Calu3 (cell line): ENCODE measurements at places on chromosomes 4 and X.

DNA sequence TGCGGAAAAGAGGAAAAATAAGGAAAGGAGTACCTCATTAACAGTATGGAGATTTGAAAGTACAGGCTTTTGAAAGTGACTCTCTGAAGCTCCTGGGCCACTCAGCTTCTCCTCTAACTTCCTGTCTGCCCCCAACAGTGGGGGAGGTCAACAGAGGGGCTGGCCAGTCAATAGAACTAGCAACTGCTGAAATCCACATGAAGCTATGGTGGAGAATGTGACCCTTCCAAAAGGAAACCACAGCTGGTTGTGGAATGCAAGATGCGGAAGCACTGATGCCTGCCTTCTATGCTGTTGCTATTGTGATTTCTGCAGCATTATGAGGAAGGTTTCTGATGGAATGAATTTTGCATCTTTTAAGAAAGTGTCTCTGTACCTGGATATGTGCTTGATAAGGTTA is 2.4 kb downstream of the CORIN start:
- no peak for DNase-seq

DNA sequence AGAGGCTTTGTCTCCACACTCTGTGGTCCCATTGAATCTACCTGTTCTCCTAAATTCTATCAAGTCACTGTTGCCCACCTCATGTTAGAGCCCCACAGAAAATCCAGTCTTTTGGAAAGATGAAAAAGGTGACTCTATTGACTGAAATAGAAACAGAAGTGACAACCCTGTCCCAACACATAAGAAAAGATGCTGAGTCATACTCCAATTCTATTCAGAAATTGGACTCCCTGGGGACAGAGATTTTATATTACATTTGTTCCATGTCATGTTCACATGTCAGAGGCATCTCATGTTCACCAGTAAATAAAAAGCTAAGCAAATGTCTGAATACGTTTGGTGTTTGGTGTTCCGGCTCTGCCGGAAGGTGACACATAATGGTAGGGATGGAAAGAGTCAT is 2.9 kb upstream of the GRPR start:
- DNase-seq: no peak

GRCh38 chr4:53067125-53067802 is 205.1 kb downstream of the RASL11B start:
- DNase-seq: no peak

DNA sequence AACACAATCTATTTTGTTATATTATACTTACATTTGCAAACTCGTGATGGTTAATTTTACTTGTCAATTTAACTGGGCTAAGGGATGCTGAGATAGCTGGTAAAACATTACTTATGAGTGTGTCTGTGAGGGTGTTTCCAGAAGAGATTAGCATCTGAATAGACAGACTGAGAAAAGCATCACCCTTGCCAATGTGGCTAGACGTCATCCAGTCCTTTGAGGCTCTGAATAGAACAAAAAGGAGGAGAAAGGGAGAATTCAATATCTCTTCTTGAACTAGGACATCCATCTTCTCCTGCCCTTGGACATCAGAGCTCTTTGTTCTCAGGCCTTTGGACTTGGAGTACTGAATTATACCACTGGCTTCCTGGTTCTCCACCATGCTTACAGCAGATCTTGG is 154.6 kb downstream of the EPHA5 start:
- no peak for DNase-seq

DNA sequence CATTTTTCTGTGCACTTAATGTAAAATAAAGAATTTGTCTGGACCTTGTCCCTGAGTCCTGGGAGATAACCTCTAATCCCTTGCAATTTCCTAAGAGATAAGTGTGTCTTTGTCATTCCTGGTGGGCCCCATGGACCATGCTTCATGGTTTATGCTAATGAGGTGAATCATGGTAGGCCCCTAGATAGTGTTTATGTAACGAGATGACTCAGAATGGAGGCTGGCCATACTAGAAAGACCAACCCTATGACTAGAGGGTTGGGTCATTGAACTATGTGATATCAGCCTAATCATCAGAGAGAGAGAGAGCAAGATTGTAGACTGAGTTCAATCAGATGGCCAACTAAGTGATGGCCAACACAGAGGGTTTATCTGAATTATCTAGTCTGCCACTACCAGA is 64.2 kb upstream of the NHSL2 start:
- DNase-seq: no peak

DNA sequence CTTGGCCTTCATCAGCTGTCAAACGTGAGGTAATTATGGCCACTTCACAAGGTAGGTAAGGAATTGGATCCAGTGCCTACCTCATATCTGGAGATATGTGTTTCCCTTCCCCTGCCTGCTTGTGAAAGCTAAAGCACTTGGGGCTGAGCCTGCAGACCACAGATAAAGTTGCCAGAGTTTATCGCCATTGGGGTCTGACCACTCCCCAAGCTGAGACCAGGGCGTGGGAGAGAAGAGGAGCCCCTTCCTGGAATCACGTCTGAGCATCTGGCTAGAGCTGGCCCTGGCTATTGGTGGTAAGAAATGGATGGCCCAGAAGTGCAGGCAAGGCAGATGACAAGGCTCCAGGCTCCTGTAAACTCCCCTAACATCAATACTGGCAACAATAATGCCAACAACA is 2.7 kb downstream of the ALAS2 start:
- DNase-seq: no peak

- DNase-seq: no peak
Measured at GRCh38 chrX:15204130-15204751, 65.6 kb downstream of the ASB9 start.

- no peak for DNase-seq
Measured at GRCh38 chrX:66110112-66110511, 53.9 kb upstream of the HEPH start.

- DNase-seq: no peak
Measured at GRCh38 chr4:35963974-35964515, 280.3 kb downstream of the ARAP2 start.

DNA sequence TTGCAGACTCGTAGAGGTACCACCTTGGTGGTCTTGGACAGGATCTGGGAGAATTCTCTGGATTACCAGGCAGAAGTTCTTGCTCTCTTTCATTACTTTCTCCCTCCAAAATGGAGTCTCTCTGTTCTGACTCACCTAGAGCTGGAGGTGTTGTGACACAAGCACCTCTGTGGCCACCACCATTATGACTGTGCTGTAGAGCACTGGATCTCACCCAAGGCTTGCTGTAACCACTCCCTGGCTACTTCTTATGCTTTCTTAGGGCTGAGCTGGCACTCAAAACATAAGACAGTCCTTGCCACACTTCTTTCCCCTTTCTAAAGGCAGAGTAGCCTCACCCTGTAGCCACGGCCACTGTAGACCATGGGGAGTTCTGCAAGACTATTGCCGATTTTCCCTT is 296.6 kb upstream of the DIPK2B start:
- no peak for DNase-seq

GRCh38 chr4:145154573-145154972 is 25.8 kb downstream of the OTUD4 start:
- peak; percentile 11 for DNase-seq

- peak; percentile 84 for DNase-seq
Measured at GRCh38 chrX:17374619-17375366, at the start of gene NHS. Gene NHS, plus strand, starts transcription at chrX:17375200. Its CDS starts 558 bp downstream, at chrX:17375758.

- no peak for DNase-seq
Measured at GRCh38 chr4:146261041-146261440, 46.7 kb downstream of the REELD1 start.

- peak; percentile 11 for DNase-seq
Measured at GRCh38 chr4:103099691-103100392, at the start of gene BDH2. Gene BDH2, minus strand, starts transcription at chr4:103099834. Its CDS starts 3,580 bp downstream, at chr4:103096254.

- DNase-seq: no peak
Measured at GRCh38 chrX:83145876-83146275, 362.2 kb upstream of the POU3F4 start.

DNA sequence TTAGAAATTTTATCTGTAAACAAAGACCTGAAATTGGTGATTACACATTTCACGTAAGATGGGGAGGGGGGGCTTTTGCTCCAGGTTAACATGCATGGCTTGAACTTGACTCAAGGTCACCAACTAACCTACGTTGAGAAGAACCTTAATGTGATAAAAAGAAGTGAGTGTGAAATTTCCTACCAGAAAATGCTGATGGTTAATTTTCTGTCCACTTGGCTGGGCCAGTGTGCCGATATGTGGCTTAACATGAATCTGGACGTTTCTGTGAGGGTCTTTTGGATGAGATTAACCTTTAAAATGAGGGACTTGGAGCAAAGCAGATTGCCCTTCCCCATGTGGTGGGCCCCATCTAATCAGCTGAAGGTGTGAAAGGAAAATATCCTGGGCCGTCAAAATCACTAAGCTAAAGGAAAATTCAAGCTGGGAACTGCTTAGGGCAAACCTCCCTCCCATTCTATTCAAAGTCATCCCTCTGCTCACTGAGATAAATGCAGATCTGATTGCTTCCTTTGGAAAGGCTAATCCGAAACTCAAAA is 107.3 kb upstream of the ENPP6 start:
- DNase-seq: no peak

DNA sequence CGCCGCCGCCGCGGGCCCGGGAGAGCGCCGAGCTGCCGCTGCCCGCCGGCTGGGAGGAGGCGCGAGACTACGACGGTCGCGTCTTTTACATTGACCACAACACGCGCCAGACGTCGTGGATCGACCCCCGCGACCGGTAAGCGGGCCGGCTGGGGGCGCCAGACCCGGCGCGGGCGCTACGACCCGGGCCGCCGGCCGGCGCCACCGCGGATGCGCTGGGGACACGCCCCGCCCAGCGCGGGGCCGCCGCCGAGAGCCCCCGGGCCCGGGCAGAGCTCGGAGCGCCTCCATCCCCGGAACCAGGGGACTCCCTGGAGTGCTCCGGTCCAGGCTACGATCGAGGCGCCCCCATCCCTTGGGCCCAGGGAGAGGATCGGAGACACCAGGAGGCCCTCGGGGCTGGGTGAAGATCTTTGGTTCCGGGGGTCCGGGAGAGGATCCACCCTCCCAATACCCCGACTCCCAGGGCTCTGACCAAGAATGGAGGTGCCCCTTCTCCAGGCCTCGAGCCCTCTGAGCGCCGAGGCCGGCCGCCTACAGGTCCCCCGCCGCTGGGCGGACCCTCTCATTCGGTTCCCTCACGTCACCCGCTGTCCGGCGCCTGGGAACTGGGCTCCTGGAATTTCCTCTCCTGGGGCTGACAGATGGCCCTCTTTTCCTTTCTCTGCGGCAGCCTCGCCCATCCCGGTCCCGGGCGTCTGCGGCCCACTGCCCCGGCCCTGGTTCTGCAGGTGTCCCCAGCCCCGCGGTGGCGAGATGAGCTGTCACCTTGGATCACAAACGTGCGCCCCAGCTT is 48.8 kb downstream of the CLDN34 start:
- peak; percentile 39 for DNase-seq

- no peak for DNase-seq
Measured at GRCh38 chrX:38458071-38458470, 103.3 kb upstream of the TSPAN7 start.

DNA sequence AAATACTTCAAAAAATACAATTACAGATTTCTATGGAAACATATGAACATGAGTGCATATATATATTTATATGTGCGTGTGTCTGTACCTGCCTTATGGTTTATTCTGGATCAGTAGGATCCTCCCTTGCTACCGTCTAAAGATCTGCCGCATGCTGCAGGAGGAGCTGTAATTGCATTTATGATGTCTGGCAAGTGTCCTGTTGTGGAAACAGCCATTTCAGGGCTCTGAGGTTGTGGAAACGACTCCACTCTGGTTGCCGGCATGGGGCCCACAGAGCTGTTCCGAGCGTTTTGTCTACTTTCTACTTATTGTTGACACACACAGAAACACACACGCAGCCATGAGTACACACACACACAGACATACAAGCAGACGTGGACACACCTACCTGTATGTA is 21.3 kb downstream of the CD99 start:
- DNase-seq: no peak

DNA sequence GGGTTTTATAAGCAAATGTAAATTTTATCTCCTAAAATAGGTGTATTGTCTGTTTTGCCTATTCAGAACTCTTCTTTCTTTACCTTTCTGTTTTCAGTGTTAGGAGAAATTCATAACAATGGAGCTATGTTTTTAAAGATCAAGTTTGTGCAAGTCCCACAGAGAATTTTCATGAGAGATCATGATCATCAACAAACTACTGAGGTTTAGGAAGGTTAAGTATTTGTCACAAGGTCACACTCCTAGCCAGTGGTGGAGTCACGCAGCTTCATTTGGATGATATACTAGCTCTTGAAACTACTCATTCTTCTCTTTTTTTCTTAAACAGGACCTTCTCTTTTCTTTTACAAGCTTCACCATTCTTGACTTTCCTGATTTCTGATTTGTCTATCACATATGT is 892.6 kb upstream of the FRG1 start:
- no peak for DNase-seq

DNA sequence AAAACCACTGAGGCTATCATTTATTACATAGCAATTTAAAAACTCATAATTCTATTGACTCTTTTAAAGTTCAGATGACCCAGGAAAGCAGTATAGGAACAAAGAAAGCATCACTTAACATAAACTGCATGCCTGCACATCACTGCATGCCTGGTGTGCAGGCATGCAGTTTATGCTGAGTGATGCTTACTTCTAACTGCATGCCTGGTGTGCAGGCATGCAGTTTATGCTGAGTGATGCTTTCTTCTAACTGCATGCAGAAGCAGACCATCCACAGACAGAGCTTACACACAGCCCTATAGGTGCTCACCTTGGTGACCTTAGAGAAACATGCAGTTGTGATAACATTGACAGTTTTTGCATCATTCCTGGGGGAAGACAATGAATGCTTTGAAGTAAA is 17.0 kb downstream of the SDAD1 start:
- no peak for DNase-seq

DNA sequence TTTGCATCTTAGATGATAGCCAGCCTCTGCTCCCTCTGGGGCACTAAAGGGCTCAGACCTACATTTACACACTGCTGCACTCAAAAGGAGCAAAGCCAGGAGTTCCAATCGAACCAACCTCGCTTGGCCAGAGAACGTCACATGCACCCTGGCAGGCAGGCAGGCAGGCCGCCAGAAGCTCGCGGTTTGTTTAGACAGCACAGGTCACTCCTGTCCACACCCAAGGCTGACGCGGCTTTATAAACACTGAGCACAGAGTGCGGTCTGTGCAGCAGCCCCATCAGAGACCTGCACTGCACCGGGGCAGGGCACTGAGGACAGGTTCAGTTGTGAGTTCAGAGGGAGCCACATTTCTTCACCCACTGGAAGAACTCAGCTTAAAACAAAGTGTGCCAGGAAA is 143.9 kb downstream of the BCOR start:
- DNase-seq: peak; percentile 87

DNA sequence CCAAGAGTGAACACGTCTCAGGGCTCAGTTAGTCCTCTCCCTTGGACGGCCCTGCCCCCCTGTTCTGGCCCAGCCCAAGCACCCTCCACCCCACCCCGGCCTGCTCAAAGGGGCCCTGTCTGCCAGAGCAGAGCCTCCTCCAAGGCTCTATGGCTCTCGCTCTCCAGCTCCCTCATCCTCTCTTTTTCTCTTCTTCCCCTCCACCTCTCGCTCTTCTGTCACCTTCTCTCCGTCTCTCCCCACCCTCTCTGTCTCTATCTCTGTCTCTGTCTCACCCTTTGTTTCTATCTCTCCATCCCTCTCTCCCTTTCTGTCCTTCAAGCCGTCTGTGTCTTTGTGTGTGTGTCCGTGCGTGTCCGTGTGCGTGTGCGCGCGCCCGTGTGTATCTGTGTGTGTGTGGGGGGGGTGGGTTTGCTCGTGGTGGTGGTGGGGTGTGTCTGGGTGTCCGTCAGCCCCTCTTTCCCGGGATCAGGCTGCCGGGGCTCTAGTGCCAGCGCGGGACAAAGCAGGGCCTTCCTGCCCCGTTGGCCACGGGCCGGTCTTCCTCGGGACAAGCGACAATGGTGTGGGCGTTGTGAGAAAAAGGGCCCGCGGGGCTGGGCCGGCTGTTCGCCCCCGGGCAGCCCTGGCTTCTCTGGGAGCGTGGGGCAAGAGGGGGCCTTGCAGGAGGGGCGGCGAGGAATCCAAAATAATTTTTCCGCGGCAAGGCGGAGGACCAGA is 8.7 kb downstream of the FRG2 start:
- DNase-seq: no peak
